Mammary microvascular endothelial cell (primary cell): ENCODE measurements at places on chromosomes 1 and 21. TPM values are rescaled to one million over a fixed set of nuclear protein-coding genes. Genes with fewer than 3 reads are reported as not detected.

The LDLRAD1 gene
- total RNA-seq, result not detected in 2 replicates

The MYBPH gene
- not detected in 2 replicates for total RNA-seq

The C8B gene
- total RNA-seq, result not detected in 2 replicates

The PCBP3 gene
- not detected in 2 replicates for total RNA-seq

The LPAR3 gene
- not detected in 2 replicates for total RNA-seq

The CLDN14 gene
- total RNA-seq, result 1.9 and 2.7 TPM in 2 replicates

The SPAG17 gene
- not detected in 2 replicates for total RNA-seq

The PPM1J gene
- total RNA-seq, result 1.00 and 1.8 TPM in 2 replicates

The DHDDS gene
- total RNA-seq, result 53.6 and 59.0 TPM in 2 replicates

The FAM167B gene
- 20.3 and 24.0 TPM in 2 replicates for total RNA-seq

The FNDC10 gene
- total RNA-seq, result 2.1 and 3.1 TPM in 2 replicates

The ANKRD13C gene
- total RNA-seq, result 15.0 and 15.4 TPM in 2 replicates

The KIAA1614 gene
- total RNA-seq, result 2.3 and 2.5 TPM in 2 replicates

The PDE4B gene
- 29.9 and 36.9 TPM in 2 replicates for total RNA-seq

The LMX1A gene
- total RNA-seq, result not detected in 2 replicates

The PRMT2 gene
- 84.0 and 85.1 TPM in 2 replicates for total RNA-seq

The ATP1A4 gene
- not detected in 2 replicates for total RNA-seq

The NUP210L gene
- total RNA-seq, result 0.07 TPM in 1 of 2 replicates, not detected in the other

The LEFTY1 gene
- not detected in 2 replicates for total RNA-seq

The ZBTB37 gene
- total RNA-seq, result 1.4 and 2.4 TPM in 2 replicates

The LCE6A gene
- total RNA-seq, result not detected in 2 replicates

The TMPRSS15 gene
- not detected in 2 replicates for total RNA-seq

The CD52 gene
- total RNA-seq, result not detected in 2 replicates

The OR6N1 gene
- not detected in 2 replicates for total RNA-seq

The FAM72C gene
- total RNA-seq, result 1.9 and 2.9 TPM in 2 replicates

The KLHDC9 gene
- 1.1 and 2.6 TPM in 2 replicates for total RNA-seq

The PINK1 gene
- total RNA-seq, result 33.5 and 36.4 TPM in 2 replicates

The DIRAS3 gene
- 0.49 and 0.73 TPM in 2 replicates for total RNA-seq

The MCOLN3 gene
- not detected in 2 replicates for total RNA-seq

The TRIM58 gene
- total RNA-seq, result 0.33 and 0.34 TPM in 2 replicates

The BSND gene
- not detected in 2 replicates for total RNA-seq

The IL23R gene
- not detected in 2 replicates for total RNA-seq

The S100A7 gene
- not detected in 2 replicates for total RNA-seq

The DCDC2B gene
- total RNA-seq, result not detected in 2 replicates

The BEND5 gene
- 3.9 TPM in 1 of 2 replicates, not detected in the other for total RNA-seq

The COL6A1 gene
- 29.8 and 35.8 TPM in 2 replicates for total RNA-seq

The KLHDC8A gene
- not detected in 2 replicates for total RNA-seq

The CAPN8 gene
- total RNA-seq, result not detected in 2 replicates

The SLC2A1 gene
- total RNA-seq, result 45.2 and 65.4 TPM in 2 replicates

The SH2D1B gene
- total RNA-seq, result 0.05 and 0.20 TPM in 2 replicates

The NID1 gene
- 84.1 and 87.7 TPM in 2 replicates for total RNA-seq

The C1orf226 gene
- total RNA-seq, result 1.9 and 4.5 TPM in 2 replicates

The PRSS38 gene
- not detected in 2 replicates for total RNA-seq
